A549 (cell line): ENCODE measurements at places on chromosomes 3 and 15.

DNA sequence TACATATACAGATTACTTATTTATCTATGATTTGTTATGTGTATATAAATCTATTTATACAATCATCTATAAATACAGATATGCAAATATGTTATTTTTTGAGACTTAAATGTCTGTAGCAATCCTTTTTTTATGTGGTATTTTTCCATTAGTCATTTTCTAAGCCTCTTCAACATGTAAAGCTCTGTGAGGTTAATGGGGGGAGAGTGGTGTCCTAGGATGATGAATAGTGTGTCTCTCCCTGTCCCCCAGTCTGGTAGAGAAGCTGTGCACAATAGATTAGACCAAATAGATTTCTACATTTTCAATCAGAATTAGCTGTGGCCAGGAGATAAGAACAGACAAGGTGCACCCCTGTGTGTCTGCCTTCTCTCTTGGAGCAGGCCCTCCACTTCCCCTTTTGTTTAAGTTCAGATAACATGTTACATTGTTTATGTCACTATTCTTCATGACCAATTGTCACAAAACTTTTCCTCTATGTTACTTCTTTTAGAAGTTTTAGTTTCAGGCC, 453.9 kb downstream of the LPP start:
- no peak for DNase-seq

GRCh38 chr3:43606284-43606683, 15.5 kb downstream of the ANO10 start:
- no peak for DNase-seq

- no peak for DNase-seq
Observed at GRCh38 chr15:67219288-67219687, 35.2 kb downstream of the AAGAB start.

DNA sequence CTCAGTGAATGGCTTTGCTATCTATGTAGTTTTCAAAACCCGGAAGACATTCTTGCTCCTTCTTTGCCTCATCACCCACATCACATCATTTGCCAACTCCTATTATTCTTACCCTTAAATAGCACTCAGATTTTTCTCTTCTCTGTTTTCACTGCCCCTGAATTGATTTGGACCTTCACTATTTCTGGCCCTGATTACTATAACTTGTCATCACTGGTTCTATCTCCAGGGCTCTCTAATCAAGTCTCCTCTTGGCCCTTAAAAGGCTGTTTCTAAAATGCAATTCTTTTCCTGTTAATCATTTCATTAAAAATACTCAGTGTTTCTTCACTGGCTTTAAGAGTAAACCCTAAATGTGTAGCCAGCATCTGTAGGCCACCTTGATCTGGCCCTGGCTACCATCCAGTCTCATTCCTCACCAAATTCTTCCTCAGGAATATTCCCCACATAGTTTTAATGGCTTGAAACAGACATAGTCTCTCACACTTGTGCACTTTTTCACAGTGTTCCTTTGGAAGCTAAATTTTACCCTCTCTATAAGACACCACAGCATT, 437.1 kb upstream of the CBLB start:
- DNase-seq, result no peak

DNA sequence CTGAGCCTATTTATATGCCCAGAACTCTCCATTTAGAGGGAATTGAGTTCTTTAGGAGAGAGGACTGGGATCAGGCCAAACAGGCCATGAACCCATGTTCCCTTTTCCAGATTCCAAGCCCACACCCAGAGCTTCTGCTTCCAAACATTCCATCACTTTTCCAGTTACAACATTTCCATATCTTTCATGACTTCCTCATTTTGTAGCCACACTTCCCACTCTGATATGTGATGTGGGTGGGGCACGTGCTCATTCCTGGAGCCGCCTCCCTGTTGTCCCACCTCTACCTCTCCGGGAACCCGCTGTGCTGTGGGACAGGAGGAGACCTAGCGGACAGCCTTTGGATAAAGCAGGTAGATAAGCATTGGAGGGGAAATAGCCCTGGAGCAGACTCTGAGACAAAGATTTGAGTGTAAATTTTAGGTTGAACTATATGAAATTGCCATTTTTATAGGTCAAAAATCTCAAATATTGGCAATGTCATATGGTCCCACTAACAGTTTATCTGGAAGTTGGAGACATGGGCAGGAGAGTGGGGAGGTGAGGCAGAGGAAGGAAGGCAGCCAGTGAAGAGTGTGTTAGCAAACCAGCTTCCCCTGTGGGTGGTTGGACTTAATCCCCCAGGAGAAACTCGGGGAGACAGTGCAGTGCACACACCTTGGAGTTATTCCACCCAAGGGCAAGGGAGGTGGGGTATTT, 31.8 kb downstream of the CYP8B1 start:
- no peak for DNase-seq

GRCh38 chr3:150264561-150265279, 143.4 kb upstream of the TSC22D2 start:
- no peak for DNase-seq
